ENCODE measurements at places on chromosomes 3 and 15.
A peak's percentile ranks its signal among the peaks of the same experiment; 100 is the strongest.

DNA sequence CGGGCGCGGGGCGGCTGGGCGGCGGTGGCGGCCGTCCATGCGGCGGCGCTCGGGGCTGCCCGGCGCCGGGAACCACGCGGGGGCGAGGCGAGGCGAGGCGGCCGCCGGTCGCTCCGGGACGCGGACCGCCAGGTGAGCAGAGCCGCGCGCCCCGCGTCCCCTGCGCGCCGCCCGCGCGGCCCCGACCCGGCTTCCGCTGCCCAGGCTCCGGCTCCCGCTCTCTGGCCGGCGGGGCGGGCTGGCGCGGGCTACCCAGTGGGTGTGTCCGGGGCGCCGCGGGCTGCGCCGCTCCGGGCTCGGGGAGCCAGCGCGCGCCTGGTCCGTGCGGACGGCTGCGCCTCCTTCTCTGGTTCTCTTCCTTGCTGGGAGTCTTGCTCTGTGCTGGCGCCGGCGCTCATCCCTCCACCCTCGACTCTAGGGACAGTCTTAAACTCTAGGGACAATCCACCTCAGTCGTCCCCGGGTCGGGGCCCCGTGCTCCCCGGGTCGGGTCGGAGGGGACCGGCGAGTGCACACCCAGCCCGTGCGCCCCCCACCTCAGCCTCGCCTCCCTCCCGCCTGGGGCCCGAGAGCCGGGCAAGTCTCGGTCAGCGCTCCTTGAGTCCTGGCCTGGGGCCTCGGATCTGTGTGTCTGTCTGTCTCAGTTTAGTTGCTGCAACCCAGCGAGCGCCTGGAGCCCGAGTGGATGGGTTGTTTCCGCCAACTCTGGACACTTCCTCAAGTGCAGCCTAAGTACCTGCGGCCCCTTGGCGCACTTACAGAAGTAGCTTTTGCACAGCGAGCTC lies 488 bp downstream of the THSD4 start:
- no peak for DNase-seq

- no peak for DNase-seq
Measured at GRCh38 chr3:35908366-35909232, 269.3 kb downstream of the ARPP21 start.

DNA sequence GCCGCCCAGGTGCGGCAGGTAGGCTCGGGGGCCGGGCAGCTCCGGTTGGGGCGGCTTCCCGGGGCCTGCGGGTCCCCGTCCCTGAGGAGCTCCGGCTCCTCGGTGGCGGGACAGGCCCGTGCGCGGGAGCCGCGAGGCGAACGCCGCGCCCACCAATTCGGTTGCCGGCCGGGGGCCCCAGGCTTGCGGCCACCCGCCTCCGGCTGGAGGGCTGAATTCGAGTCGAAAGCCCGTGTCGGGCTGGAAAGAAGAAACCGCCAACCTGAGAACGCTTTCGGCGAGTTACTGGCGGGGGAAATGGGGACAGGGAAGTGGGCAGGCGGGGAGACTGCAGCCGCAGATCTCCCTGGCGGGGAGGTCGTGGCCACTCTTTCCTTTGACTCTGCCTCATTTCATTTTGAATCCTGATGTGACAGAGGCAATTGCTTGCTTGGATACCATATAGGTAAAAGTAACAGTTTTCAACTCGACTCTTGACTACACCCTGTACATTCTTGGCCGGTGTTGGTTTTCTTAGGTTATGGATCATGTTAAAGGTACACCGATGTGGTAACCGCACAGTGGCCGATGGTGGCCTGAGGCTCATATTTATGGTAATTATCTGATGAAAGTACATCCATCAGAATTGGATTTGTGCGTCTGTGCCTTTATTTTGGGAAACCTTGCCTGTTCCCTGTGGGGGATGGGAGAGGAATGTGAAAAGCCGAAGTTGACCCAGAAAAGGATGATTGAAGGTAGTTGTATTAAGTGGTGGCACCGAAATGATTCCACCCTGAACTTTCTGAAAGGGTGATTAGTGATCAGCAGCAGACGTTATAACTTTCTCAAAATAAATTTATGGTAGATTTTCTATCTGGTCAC lies 1.7 kb downstream of the B3GNT5 start:
- DNase-seq, result no peak

DNA sequence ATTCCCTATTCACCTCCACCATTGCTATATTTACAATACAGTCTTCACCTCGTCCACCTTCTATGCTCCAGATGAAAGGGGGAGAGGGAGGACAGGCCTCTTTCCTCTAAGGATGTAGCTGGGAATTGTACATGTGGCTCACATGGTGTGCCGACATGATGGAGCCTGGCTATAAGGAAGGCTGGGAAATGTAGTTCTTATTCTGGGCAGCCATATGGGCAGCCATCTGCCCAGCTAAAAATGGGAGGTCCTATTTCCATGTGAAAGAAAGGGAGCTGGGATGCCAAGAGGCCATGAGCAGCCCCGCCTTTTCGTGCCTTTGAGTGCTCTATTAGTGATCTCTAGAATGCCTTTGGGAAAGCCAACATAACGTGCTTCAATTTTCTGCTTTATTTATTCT lies 27.1 kb upstream of the MGLL start:
- DNase-seq, result no peak

- peak; percentile 28 for DNase-seq
Measured at GRCh38 chr15:77083381-77084160, 12.7 kb upstream of the TSPAN3 start.

DNA sequence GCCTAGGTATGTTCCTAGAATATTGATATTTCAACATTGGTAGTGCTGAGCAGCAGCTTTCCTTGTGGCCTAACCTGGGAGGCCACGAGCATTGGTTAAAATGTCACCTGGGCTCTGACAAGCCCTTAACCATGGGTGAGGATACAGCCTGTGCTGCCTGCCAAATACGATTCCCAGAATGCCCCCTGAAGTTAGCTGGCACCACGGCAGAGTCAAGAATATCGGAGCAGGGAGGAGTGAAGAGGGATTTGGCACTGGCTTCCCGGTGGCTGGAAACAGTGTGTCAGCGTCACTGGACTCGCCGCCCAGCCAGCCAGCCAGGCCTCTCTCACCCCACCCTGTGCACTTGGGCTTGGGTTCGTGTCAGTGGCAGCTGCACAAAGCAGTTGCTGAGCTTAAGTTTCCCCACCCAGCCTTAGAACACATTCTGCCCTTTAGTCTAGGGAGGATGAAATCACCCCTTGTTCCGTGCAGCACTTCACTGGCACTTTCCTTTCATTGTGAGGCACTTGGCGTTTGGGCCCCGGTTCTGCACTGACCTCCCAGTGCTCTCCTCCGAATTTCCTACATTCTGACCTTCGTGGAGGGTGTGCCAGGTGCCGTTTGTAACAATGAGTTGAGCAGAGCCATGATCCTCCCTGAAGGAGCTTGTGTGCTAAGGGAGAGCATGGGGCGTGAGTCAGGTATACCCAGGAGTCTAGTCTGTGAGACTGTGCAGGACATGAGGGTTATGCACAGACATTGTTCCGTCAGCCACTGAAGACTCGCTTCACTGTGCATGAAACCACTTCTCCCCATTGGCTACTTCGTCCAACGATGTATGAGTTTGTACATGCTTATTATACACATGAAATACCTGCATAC lies 152.8 kb upstream of the BHLHE40 start:
- no peak for DNase-seq

DNA sequence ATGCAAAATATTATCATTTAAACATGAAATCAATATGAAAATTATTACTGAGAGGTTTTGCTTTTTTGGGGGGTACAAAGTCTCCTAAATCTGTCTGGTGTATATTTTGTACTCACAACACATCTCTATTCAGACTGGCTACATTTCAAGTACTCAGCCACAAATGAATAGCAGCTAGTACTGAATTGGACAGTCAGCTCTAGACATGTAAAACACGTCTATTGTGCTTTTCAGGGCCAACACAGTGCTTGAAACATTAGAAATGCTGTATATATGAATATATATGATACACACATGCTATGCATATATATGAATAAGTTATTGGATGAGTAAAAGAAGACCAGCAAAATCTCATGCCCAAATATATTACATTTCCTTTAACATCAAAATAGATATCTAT lies 103.8 kb upstream of the CFAP20DC start:
- DNase-seq, result no peak

DNA sequence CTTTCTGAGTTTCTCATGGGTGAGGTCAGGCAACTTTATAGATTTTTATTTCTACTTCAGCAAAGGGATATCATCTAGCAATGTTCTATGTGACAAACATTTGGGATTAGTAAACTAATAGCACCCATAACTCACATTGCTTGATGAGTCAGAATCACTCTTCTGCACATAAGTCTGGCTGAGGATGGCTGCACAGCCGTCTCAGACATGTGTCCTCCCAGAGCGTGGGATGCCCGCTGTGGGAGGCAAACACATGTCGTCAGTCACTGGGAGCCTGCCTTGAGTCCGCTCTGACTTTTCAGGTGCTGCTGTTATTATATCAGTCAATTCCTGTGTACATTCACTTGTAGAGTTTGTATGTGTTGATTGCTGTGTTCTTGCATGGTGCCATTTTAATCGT lies 230.7 kb upstream of the TRIM42 start:
- no peak for DNase-seq

GRCh38 chr3:185172086-185173049 lies 19.5 kb upstream of the C3orf70 start:
- DNase-seq, result no peak

GRCh38 chr3:9408546-9408945 lies 11.1 kb downstream of the SETD5 start:
- no peak for DNase-seq

GRCh38 chr3:20023623-20024405 lies 11.8 kb upstream of the PP2D1 start:
- no peak for DNase-seq

- no peak for DNase-seq
Measured at GRCh38 chr15:90035095-90035839, 34.1 kb downstream of the ZNF710 start.

- no peak for DNase-seq
Measured at GRCh38 chr3:124773351-124774326, 43.4 kb downstream of the UMPS start.

DNA sequence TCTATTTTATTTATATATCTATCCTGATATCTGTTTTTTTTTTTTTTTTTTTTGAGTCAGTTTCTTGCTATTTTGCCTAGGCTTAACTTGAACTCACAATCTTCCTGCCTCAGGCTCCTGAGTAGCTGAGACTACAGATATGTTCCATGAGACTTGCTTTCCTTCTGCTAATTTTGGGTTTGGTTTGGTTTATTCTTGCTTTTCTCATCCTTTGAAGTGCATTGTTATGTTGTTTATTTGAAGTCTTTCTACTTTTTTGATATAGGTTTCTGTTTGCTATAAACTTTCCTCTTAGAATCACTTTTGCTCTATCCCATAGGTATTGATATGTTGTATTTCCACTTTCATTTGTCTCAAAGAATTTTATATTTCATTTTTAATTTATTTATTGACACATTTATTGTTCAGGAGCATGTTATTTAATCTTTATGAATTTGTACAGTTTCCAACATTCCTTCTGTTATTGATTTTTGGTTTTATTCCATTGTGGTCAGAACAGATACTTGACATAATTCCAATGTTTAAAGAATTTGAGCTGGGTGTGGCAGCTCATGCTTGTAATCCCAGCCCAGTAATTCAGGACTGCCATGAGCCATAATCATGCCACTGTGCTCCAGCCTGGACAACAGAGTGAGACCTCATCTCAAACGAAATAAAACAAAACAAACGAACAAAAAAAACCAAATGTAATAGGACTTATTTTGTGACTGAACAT lies 62.3 kb upstream of the PLSCR4 start:
- no peak for DNase-seq

- no peak for DNase-seq
Measured at GRCh38 chr3:24363242-24363641, 131.4 kb downstream of the THRB start.

GRCh38 chr3:186042036-186042435 lies 66.9 kb downstream of the ETV5 start:
- no peak for DNase-seq

- no peak for DNase-seq
Measured at GRCh38 chr3:123635217-123635616, 50.4 kb upstream of the HACD2 start.

- DNase-seq, result no peak
Measured at GRCh38 chr15:57651445-57651844, 55.1 kb upstream of the POLR2M start.

GRCh38 chr3:134718726-134719125 lies 67.9 kb upstream of the KY start:
- DNase-seq, result no peak

GRCh38 chr15:100692671-100693070 lies 90.3 kb downstream of the ASB7 start:
- no peak for DNase-seq

- peak; percentile 86 for DNase-seq
Measured at GRCh38 chr3:138594150-138594934, at the start of gene CEP70. TSS of gene CEP70 (minus strand) at chr3:138594260. CDS start at chr3:138572927, 21,333 bp downstream.

DNA sequence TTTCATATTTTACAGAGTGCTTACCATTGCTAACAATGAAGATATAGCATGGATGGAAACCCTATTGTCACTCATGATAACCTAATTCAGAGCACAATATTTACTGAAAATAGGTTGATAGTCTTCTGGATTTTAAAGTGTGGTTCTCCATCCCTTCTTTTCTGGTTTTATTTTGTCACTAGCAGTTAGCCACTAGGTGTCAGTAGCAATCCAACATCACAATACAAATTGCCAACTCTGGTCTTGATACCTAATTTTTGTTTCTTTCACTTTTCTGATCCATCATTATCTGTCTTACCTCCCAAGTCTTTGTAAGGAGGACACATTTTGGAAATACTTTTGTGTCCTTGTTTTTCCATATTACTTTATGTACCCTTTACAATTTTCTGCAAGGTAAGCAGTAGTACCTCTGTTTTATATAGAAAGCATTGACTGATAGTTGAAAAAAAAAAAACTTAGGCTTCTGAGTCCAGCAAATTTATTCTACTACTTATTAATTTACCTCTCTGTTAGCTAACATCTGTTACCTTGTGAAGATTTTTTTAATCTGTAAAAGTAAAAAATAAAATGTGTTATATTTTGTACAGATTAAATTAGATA lies 28.3 kb upstream of the CRYBG3 start:
- peak; percentile 15 for DNase-seq

- DNase-seq, result no peak
Measured at GRCh38 chr15:25175033-25175788, 220.4 kb downstream of the SNRPN start.

- DNase-seq, result no peak
Measured at GRCh38 chr3:172138792-172139507, 99.6 kb downstream of the FNDC3B start.

DNA sequence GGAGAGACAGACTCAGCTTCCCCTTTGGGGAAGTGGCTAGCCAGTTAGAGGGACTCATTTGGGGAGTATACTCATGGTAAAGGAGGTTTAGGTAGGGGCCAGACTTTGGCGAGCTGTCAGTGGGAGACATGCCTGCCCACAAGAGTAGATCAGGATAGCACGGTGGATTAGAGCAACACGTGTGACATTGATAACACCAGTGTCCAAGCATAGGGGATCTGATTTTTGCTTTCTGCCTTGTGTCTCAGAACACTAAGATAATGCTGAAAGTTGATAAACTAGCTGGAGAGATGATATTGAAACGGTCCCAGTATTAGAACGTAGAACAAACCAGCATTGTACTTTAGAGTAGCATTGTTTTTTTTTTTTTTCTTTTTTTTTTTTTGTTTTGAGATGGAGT lies 25.9 kb downstream of the MAP6D1 start:
- no peak for DNase-seq

- DNase-seq, result no peak
Measured at GRCh38 chr3:159732172-159733111, 256.2 kb upstream of the IL12A start.

GRCh38 chr3:138687236-138687635 lies 78.7 kb downstream of the FAIM start:
- DNase-seq, result no peak
